CD4-positive, alpha-beta T cell treated with Interleukin-1 beta for 1 hour (primary cell): ENCODE measurements at places on chromosomes 11 and 22.

DNA sequence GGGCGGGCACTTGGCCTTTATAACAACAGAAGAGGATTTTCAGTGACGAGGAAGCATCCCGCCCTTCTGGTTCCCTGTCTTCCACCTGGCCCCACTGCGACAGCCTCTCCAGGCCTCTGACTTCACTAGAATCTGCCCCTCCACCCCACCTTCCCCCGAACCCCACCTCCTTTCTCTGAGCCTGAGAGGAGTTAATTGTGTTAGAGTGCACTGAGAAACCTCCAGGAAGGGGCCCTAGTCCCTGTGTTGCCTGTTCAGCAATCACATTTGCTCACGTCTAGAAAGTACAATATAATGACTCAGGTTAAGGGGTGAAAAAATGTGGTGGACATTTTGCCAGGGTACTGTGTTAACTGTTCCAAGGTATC, 38.8 kb downstream of the PTPRJ start:
- DNase-seq, result no peak

GRCh38 chr11:34869425-34869824, 46.8 kb downstream of the APIP start:
- DNase-seq, result no peak

GRCh38 chr11:62725646-62726045, 1.6 kb downstream of the HNRNPUL2 start:
- no peak for DNase-seq

DNA sequence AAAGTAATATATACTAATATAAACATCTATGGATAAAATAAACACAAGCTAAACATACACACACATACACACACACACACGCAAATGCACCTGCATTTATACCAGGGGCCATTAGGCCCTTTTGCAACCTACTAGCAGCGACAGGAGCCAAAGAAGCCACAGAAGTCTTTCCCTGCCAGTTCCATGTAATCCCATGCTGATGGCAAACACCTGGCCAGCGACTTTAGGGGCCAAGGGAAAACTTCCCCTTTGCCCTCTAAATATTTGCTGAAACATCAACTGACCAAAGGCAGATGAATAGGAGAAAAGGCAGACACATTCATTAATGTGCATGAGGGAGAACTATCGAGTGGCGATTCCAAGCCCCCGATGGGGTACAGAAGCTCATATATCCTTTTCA, 14.8 kb upstream of the P2RY2 start:
- no peak for DNase-seq

DNA sequence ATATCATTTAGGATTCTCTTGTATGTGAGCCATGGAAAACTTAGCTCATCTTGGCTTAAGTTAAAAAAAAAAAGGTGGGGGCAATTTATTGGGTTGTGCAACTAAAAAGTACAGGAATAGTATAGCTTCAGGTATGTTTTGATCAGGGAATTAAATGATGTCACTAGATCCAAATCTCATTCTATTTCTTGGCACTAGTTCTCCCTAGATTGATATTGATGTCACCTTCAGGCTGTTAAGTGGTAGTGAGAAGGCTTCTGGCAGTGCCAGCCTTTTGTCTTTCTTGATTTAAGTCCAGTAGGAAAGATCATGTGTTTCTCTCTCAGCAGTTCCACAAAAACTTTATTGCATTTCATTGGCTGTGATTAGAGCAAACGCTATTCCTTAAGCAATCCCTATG, 65.0 kb upstream of the ZBED5 start:
- no peak for DNase-seq

GRCh38 chr11:111330234-111330893, 32.0 kb downstream of the POU2AF3 start:
- DNase-seq, result no peak

GRCh38 chr22:19167106-19167869, 11.2 kb downstream of the SLC25A1 start:
- no peak for DNase-seq

- DNase-seq, result peak; percentile 71
These were observed 28.5 kb downstream of the GLB1L2 start for GRCh38 chr11:134360050-134360835.

- DNase-seq, result no peak
These were observed 16.7 kb downstream of the KREMEN1 start for GRCh38 chr22:29089507-29089906.

DNA sequence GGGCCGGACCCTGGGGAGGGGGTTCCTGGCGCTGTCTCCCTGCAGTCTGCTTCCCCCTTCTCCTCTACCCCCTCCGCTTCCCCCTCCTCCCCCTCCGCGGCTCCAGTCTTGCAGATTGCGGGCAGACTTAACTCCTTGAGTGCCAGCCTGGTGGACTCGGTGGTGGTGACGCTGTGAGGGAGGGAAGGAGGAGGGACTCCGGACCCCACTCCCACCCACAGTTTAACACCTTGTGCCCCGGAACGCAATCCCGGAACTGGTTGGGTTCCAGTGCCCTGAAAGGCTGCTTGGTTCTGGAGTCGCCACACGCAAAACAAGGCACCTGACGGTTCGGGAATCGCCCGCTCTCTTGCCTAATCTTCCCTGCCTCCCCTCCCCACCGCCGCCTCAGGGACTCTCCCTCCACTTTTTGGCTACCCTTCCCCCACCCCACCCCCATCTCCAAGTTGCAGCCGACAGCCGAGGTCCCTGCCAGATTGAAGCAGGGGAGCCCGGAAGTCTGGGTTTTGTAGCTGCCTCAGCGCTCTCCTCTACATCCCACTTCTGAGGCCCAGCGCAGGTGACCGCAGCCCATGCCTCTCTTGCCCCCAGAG, 3.9 kb upstream of the BCL9L start:
- peak; percentile 85 for DNase-seq

DNA sequence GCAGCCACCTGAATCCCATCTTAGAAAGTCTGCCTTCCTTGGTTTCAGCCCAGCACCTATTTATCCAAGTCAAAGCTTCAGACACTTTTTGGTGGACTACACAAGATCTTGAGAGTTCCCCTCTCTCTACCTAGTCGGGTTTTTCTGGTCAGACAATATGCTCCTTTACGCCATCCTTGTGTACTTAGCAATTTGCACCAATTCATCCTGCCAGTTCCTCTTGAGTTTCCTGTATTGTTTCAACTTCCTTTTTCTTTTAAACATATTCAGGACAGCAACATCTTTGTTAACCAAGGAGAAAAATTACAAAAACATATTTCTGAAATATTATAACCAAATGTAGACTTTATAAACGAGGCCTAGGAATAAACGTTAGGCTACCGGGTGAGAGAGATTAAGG, 368.2 kb upstream of the CADM1 start:
- no peak for DNase-seq

DNA sequence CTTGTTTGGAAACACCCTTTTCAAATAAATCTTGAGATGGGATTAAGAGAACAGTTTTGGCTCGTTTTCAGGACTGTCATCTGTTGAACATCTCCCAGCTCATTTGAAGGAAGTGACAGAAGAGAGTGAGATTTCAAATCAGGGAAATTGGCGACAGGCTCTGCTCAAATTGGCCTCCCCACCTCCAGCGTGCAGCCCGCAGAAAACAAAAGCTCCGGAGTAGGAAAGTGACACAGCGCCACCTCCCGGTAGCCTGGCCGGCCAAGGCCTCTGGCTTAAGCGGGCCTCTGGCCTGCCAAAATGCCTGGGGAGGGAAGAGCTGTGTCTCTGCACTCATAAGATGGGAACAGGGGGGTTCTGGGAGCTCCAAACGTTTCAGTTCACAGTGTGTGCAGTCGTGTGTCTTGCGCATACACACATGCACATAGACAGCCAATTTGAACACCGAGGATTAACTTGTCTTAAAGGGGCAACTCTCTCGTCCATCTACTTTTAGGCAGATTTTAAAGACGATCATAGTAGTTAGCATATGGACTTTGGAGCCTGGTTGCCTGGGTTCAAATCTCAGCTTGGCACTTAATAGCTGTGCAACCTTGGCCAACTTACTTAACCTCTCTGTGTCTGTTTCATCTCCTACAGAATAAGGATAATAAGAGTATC, 132.7 kb upstream of the RCN1 start:
- DNase-seq, result peak; percentile 48

GRCh38 chr11:95148406-95148805, 58.8 kb downstream of the ENDOD1 start:
- no peak for DNase-seq

- no peak for DNase-seq
These were observed 1.1 kb downstream of the DPF2 start for GRCh38 chr11:65334696-65335295.

DNA sequence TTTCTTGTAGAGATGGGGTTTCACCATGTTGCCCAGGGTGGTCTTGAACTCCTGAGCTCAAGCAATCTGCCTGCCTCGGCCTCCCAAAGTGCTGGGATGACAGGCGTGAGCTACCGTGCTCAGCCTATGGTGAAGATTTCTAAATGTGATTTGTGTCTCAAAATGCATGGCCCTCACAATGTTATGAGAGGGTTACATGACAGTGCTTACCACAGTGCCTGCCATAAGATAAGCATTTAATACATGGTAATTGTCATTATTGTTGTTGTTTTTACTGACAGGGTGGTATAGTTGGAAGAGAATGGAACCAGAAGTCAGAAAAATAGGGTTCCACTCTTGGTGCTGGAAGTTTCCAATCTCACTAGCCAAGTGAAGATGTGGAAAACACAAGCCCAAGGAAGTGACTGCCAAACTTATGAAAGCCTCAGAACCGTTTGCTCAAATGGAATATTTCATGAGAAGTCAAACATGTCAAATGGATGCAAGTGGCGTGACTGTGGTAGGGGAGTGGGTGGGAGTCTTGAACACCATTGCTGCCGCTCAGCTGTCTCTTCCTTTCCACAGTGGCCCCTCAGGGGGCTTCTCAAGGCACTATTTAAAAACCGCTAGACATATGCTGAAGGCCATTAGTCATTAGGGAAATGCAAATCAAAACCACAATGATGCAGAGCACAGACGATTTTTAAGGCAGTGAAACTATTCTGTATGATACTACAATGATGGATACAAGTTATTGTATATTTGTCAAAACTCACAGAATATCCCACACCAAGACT, 29.1 kb upstream of the LMO2 start:
- DNase-seq, result peak; percentile 26

DNA sequence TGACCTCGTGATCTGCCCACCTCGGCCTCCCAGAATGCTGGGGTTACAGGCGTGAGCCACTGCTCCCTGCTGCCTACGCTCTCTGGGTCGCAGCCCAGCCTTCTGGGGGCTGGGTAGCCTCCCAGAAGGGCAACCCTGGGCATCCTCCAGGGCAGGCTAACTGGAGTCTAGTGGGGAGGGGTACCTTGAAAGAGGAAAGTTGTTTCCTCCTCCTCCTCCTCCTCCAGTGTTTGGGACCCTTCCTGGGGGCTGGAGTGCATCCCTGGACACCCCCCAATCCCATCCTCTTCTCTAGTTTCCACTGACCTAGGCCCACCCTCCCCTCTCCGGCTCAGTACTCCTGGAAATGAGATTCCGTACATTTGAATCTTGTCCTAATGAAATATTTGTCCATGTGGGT, 1.3 kb downstream of the PNPLA3 start:
- no peak for DNase-seq

GRCh38 chr11:93099806-93100205, 98.0 kb downstream of the SLC36A4 start:
- no peak for DNase-seq
